Smooth muscle cell of the pulmonary artery (primary cell): ENCODE measurements at places on chromosomes 6 and 20. TPM values are rescaled to one million over a fixed set of nuclear protein-coding genes. Genes with fewer than 3 reads are reported as not detected.

BNIP5 gene
- not detected in 2 replicates for total RNA-seq

RHAG gene
- total RNA-seq, result not detected in 2 replicates

PAK5 gene
- total RNA-seq, result 0.03 TPM in 1 of 2 replicates, not detected in the other

TNXB gene
- total RNA-seq, result 9.8 and 66.7 TPM in 2 replicates

FAM8A1 gene
- 23.7 and 36.6 TPM in 2 replicates for total RNA-seq
